NCI-H2029 (cell line): ENCODE measurements at places on chromosomes 1 and 21.

- DNase-seq: no peak
Observed at GRCh38 chr1:220703305-220703704, 13.1 kb downstream of the C1orf115 start.

DNA sequence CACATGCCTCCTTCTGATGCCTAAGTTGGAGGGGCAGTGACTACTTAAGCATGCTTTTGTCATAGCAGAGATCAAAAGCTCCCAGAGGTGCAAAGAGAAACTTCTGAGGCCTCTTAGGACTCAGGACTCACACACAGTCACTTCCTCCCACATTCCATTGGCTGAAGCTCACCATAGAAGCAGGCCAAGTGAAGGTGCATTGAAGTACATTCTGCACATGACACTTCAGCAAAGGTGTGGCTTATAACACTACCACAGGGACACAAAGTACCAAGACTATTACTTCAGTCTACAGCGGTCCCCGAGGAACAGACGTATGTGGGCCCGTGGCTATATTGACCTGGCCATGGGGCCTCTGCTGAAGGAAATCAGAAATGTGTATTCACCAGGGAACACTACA, 2.5 kb upstream of the POGK start:
- no peak for DNase-seq

DNA sequence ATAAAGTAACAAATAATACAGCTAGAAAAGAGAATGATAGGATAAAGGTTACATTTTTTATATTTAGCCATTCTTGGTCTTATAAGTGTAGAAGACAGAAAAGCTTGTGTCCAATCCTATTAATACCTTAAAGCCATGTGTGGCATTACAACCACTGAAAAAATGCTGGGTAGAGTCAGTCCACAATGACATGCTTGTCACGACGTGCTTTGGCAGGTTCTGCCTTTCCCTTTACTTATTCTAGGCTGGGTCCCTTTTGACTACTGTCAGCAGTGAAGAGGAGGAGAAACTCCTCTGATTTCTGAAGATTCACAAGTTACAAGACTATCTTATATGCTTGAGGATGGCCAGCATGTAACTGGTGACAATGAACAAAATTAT, 14.6 kb upstream of the AIM2 start:
- no peak for DNase-seq

GRCh38 chr1:114130213-114130612, 23.5 kb downstream of the SYT6 start:
- DNase-seq: no peak

DNA sequence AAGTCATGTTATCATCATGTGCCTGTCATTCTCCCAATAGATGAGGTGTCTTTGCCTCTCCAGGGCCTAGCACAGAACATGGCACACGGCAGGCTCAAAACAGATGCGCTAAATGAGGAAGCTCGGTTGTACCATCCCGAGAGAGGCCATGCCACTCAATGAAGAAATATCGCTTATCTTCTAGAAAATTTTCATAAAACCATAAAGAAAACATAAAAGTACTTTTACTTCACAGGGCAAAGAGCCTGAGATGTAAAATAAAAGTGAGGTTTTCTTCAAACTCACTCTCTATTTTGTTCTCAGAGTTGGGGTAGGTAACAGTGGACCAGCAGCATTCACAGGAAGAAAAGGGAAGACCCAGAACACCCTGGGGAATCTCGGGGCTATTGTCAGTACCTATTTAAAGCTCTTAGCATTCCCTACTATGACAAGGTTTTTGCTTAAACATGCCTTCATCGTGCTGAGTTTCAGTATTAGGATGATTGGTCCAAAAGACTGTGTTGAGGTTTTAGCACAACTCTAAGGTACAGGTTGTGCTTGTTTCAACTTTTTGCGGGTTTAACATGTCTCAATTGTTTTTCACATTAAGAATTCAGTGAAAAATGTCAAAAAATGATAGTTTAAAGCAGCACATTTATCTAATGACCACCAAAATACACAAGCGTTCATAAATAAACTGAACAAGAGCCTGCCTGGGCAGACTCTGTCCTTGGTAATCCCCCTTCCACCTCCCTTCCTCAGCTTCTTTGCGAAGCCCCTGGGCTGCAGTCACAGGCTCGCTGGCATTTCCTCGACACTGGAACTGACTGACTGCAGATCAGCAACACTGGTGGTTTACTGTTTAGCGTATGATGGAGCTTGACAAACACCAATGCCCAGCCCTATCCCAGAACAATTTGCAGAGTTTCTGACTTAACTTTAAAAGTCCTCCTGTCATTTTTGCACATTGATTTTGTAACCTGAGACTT, 55.6 kb downstream of the COQ8A start:
- DNase-seq: no peak

DNA sequence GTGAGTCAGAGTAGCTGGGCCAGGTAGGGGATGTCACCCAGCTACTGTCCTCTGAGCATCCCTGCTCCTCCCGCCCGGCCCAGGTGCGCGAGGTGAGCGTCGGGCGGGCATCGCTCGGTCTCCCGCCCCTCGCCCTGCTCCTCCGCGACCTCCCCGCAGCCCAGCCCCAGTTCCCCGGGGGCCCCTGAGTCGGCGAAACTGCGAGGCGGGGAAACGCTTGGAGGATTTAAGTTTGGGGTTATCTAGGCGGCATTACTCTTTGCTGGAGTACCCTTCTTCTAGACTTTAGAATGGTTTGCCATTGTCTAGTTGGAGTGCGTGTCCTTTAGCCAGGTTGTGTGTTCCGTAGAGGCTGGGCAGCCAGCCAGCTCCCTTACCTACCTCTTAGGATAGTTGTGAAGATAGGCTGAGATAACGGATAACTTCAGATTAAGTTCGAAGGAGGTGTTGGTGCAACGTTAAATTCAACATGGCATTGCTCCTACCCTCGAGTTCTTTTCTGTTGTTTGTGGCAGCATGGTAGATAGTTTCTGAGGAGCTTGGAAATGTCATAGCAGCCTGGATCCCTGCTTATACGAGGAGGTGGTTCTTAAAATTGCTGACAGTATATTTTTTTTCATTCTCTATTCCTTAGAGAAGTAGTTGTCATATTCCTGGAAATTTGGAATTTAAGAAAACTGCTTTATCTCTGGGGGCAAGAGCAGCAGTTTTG, 697 bp downstream of the AGO3 start:
- peak; percentile 30 for DNase-seq

DNA sequence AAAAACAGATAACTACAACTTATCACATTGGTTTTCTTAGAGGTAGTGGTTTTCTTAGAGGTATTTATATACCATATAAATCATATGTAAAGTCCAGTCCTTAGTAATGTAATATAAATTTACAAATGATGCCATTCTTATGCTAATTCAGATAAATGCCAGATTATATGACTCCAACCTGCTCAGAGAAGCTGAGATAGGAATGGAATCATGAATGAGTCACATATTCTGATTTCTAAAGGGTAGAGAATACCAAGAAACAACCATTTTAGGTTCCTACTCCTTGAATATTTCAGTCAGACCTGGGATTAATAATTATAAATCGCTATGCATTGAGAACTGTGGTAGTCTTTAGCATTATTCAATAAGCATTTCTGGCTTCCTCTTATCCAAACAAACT, 760.1 kb upstream of the NEGR1 start:
- DNase-seq: no peak

GRCh38 chr1:166390366-166391033, 223.7 kb upstream of the FAM78B start:
- DNase-seq: no peak

DNA sequence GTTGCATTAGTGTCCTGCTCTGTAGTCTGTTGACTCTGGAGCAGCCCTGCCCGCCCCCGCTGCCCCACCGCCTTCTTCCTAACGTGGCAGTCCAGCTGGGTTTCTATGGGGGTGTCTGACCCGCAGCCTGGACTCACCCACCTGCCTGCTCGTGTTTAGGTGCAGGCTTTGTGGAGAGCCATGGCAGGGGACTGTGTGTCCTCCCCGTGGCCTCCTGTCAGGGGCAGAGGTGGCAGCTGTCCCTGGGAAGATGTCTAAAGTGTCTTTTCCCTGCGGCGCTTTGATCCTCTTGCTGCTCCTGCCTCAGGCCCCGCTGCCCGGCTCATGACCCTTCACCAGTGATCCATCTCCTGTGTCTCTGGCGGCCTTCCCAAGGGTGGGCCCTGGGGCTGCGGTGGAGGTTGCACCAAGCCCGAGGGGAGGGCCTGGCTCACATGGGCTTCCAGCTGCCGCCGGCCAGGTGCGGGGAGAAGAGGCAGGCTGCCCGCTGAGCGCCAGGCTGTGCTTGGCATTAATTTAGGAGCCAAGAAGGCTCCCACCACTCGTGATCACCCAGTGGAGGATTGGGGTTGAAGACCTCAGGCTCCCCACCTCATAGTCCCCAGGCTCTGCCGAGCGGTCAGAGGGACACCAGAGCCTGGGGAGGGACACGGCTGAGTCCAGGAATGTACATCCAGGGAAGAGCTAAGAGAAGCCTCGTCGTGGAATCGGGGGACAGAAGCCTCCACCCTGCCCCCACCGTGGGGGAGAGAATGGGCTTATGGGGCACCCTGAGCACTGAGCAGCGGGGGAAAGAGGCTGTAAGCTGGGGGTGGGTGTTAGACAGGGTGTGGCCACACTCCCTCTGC, 44.1 kb downstream of the COL18A1 start:
- DNase-seq: no peak

- no peak for DNase-seq
Observed at GRCh38 chr1:209647156-209647555, 5.1 kb downstream of the LAMB3 start.

DNA sequence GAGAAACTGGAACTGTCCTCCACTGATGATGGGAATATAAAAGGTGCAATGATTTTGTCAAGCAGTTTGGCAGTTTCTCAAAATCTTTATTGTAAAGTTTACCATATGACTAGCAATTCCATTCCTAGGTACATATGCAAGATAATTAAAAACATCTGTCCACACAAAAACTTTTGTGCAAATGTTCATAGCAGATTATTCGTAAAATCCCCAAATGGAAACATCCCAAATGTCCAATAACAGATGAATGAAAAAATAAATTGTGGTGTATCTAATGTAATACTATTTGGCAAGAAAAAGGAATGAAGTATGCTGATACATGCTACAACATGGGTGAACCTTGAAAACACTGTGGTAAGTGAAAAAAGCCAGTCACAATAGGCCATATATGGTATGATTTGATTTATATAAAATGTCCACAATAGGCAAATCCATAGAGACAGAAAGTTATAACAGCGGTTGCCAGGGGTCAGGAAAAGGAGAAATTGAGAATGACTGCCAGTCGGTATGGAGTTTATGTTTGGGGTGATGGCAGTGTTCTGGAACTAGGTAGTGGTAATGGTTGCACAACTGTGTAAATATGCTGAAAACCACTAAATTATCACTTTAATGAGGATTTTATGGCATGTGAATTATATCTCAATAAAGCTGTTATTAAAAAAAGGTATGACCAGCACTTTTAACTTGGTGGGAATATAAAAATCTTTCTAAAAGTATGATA, 81.7 kb upstream of the BEND5 start:
- no peak for DNase-seq

DNA sequence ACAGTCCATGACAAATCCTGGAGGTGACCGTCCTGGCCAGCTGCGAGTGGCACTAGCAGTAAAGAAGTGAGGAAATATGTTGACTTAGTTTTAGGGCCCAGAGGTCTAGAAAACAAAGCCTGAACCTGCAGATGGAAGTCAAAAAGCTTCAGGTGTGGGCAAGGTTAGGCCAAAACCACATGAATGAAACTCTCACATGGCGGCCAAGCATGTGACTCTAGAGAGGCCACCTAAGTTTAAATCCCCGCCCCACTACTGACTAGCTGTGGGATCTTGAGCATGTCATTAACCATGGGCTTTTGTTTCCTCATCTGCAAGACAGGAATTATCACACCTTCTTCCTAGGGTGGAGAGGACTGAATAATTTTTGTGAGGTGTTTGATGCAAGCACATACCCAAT, 148.2 kb upstream of the DAB1 start:
- DNase-seq: no peak

- DNase-seq: no peak
Observed at GRCh38 chr1:239483391-239483790, 97.0 kb downstream of the CHRM3 start.

DNA sequence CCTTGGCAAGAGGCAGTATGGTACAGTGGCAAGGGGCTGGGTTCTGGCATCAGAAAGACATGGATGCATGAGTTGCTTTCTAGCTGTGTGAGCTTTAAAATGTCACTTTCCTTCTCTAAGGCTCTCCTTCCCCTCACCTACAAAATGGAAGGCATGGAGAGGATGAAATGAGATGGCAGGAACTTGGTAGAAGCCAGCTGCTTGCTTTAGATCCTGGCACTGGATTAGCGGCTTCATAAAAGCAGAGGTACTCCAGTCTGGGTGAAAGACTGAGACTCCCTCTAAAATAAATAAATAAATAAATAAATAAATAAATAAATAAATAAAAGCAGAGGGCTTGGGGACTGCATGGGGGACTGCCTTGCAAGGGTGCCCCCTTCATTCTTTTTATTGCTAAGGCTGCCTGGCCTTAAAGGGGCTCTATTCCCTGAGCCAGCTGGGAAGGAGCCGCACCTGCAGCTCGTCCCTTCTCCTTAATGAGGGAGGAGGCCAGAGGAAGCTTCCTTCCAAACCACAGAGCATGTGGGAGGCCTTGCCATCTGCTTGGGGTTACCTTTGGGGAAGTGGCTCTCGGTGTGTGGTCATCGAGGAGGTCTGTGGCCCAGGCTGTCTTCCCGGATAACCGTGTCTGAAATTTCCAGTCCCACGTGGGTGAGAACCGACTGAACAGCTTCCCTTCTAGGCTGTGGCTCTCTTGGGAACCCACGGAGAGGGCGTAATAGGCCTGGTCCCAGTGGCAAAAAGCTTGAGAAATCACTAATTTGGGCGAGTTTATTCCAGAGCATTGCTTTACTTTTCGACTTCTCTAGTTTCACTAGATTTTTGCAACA, 2.0 kb upstream of the ATP13A2 start:
- no peak for DNase-seq

DNA sequence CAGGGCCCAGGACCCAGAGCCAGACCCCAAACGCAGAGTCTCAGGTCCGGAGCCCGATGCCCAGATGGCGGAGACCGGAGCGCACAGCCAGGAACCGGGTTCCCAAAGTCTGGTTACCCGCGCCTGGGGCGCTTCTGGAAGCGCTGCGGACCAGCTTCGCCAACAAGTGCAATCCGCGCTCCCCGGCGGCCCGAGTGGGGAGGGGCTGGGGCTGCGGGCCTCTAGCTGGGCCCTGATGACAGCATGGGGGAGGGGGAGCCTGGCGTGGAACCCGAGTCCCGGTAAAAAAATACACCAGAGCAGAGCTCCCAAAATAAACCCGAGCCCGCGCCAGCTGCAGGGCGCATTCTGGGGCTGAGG, 494 bp downstream of the NT5C1A start:
- peak; percentile 83 for DNase-seq

DNA sequence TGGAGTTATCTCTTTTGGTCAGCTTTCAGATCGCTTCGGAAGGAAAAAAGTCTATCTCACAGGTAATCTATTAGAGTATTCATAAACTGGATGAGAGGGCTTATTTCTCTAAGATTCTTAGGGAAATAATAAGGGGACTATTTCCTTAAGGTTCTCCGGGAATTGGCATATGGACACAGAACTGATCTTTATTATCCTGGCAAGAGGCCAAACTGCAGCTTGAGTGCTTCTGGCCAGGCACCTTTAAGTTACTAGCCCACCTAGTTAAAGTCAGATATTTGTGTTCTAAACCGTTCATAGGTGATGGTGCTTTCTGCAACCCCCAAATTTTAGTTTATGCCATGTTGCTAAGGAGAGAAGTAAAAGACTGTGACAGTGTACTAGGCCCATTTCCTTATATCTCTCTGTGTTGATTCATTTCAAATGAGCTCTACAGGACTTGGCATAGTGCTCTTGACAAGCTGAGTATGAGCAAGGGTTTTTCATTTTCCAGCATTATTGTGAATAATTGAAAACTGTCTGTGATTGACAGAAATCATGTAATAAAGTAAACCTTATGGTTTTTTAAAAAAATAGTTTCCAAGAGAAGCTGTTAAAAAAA, 43.4 kb downstream of the SLC22A15 start:
- no peak for DNase-seq
